A549 treated with ZK216348 at 1 μM for 4 hours (cell line): ENCODE measurements at places on chromosomes 11 and 22. TPM values are rescaled to one million over a fixed set of nuclear protein-coding genes. Genes with fewer than 3 reads are reported as not detected.

KLHL35 gene
- total RNA-seq: 0.68 to 1.9 TPM (median 1.4 TPM) in 5 replicates

OR5B21 gene
- not detected in 5 replicates for total RNA-seq

SMC1B gene
- not detected in 5 replicates for total RNA-seq

OR4D5 gene
- not detected in 5 replicates for total RNA-seq

BDNF gene
- total RNA-seq: 6.7 to 10.1 TPM (median 8.4 TPM) in 5 replicates

C11orf87 gene
- total RNA-seq: not detected in 5 replicates

MUC2 gene
- total RNA-seq: 0.26 to 0.59 TPM (median 0.36 TPM) in 5 replicates

SLN gene
- total RNA-seq: 0.42 to 1.6 TPM (median 0.91 TPM) in 5 replicates

OR2AG1 gene
- not detected in 5 replicates for total RNA-seq

SCYL1 gene
- total RNA-seq: 35.8 to 64.9 TPM (median 61.7 TPM) in 5 replicates

NTM gene
- total RNA-seq: not detected in 5 replicates

TREH gene
- total RNA-seq: not detected in 5 replicates

GNB1L gene
- 8.0 to 22.0 TPM (median 18.4 TPM) in 5 replicates for total RNA-seq

C11orf21 gene
- total RNA-seq: not detected in 5 replicates

GGTLC3 gene
- total RNA-seq: not detected in 5 replicates

YPEL4 gene
- 0.27 to 0.62 TPM (median 0.33 TPM) in 5 replicates for total RNA-seq

LIF gene
- total RNA-seq: 18.2 to 40.8 TPM (median 35.2 TPM) in 5 replicates

PIWIL4 gene
- total RNA-seq: 0.17 to 0.78 TPM (median 0.30 TPM) in 5 replicates

PYGM gene
- total RNA-seq: 0.36 to 0.73 TPM (median 0.39 TPM) in 5 replicates

APLNR gene
- not detected in 5 replicates for total RNA-seq

VSIG10L2 gene
- not detected in 5 replicates for total RNA-seq

APOL3 gene
- total RNA-seq: 0.13 TPM in 1 of 5 replicates, not detected in the others

HORMAD2 gene
- total RNA-seq: not detected in 5 replicates

FAM111B gene
- total RNA-seq: 6.2 to 9.0 TPM (median 7.7 TPM) in 5 replicates

MCAM gene
- 7.2 to 12.6 TPM (median 11.3 TPM) in 5 replicates for total RNA-seq

CDCA5 gene
- 53.2 to 69.3 TPM (median 67.2 TPM) in 5 replicates for total RNA-seq

FAM180B gene
- 0.33 TPM in 1 of 5 replicates, not detected in the others for total RNA-seq
